C1 segment of cervical spinal cord (tissue), 14 donors: ENCODE measurements at places on chromosomes 12 and 14.

GRCh38 chr12:59173695-59174094 is 253.4 kb upstream of the LRIG3 start:
- DNase-seq, result no peak

- no peak for DNase-seq
These were observed 15.9 kb upstream of the GLIPR1L2 start for GRCh38 chr12:75374971-75375370.

- DNase-seq, result no peak
These were observed 1226.5 kb downstream of the GALC start for GRCh38 chr14:86766469-86766868.

DNA sequence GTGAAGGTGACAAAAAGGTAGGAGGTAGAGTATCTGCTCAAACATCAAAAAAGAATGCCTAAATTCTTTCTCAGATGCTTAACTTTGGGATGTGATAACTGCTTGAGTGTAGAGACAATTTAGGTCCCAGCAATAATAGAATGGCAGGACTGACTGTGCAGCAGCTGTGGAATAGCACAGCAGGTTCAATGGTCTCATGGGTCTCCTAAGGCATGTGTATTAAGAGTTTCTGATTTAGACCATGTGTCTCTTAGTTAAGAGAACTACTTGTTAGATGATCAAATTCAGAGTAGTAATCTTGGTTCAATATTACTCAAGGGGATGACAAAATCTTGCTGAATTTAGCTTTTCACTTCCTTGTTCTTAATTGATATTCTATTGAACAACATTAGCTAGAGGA is 72.0 kb downstream of the ALX1 start:
- DNase-seq, result no peak

DNA sequence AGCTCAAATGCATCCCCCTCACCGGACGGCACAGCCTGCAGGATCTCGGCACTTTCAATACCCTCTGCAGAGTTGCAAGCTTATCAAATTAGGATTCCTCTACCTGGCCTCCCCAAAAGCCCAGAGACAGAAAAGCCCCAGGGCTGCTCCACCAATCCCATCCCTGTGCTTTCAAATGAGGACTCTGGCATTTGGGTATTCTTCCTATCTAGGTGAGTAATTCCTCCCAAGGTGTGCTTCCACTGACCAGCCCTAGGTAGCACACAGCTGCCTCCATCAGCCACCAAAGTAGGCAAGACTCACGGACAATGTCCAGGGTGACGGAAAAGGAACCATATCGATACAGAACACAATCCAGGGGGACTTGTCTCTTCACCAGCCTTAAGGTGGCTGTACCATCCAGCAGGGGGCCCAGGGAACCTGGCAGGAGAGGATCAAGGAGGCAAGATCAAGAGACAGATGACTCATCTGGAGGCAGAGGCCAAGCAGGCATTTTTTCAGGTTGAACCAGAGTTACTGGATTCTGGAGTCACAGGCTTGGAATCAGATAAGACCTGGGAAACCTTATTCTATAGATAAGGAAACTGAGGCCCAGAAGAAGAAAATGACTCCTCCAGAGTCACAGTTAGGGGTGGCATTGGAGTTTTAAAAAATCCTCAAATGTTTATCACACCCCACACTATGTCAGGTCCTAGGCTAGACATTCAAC is 9.9 kb downstream of the PMEL start:
- no peak for DNase-seq

- no peak for DNase-seq
These were observed 25.3 kb downstream of the DTX1 start for GRCh38 chr12:113081873-113082272.

GRCh38 chr12:50074936-50075807 is 10.0 kb upstream of the SMARCD1 start:
- DNase-seq, result peak; percentile 56

- DNase-seq, result no peak
These were observed 160.6 kb downstream of the MON2 start for GRCh38 chr12:62627181-62627580.

DNA sequence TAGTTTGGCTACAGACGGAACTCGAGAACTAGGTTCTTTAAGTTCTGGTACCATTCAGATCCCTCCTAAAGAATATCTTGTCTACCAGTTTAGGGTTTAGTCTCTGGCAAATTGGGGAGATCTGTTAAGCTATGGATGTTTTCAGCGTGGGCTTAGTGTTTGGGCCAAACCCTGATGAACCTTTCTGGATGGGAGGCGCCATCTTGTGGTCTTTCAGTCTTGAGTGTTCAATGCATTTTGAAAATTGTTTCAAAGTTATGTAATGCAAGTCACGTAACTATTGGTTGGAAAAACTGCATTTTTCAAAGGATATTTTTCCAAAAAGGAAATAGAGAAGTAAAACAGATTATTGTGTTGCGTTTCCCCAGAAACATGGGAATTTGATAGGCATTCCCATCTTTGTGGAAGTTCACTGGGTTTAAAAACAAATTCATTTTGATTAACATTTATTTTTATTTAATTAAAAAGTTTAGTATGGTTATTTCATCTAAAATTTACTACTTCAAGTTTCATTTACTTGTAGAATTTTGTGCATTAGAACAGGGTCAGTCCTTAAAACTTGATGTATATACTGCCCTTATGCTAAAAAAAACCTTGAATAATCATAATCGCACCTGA is 169.0 kb downstream of the PRIMA1 start:
- DNase-seq, result no peak

- DNase-seq, result no peak
These were observed 38.9 kb downstream of the SLC17A8 start for GRCh38 chr12:100395811-100396210.

GRCh38 chr14:43132441-43132840 is 1374.6 kb downstream of the FSCB start:
- no peak for DNase-seq

DNA sequence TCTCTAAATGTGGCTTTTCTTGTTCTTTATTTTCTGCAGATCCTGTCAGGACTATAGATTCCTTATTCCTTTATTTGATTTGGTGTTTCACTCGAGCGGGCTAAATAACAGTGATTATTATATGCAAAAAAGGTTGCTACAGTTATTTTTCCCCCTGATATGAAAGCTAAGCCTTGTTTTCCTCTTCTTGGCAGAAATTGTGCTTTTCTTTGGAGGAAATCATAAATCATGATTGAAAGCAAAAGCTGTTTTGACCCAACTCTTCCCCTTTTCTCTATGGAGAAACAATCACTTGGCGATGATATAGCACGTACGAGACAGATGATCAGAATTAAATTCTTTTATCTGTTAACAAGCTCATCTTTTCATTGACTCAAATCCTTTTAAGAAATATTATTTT is 31.4 kb downstream of the PPFIBP1 start:
- no peak for DNase-seq

GRCh38 chr14:55864890-55865655 is 253.1 kb upstream of the PELI2 start:
- no peak for DNase-seq

- DNase-seq, result no peak
These were observed 135.4 kb upstream of the NUDT4 start for GRCh38 chr12:93242154-93242972.

DNA sequence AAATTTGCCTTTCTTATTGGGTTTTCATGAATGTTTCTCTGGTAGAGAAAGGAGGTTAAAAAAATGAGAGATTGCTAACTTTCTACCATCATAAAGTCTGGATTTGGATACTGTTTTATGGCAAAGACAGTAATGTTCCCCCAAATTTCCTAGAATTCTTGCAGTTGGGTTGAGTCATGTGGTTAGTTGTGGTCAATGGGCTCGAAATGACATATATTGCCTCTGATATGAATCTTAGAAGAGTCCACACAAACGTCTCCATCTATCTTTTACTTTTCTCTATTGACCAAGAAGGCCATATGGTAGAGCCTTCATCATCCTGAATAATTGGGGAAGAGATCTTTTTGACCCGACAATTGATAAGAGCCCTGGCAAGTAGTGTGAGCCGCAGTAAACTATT is 119.5 kb upstream of the PMCH start:
- no peak for DNase-seq

- no peak for DNase-seq
These were observed 62.5 kb downstream of the GRIN2B start for GRCh38 chr12:13918897-13919296.

- no peak for DNase-seq
These were observed 42.2 kb upstream of the FOS start for GRCh38 chr14:75236467-75236866.

DNA sequence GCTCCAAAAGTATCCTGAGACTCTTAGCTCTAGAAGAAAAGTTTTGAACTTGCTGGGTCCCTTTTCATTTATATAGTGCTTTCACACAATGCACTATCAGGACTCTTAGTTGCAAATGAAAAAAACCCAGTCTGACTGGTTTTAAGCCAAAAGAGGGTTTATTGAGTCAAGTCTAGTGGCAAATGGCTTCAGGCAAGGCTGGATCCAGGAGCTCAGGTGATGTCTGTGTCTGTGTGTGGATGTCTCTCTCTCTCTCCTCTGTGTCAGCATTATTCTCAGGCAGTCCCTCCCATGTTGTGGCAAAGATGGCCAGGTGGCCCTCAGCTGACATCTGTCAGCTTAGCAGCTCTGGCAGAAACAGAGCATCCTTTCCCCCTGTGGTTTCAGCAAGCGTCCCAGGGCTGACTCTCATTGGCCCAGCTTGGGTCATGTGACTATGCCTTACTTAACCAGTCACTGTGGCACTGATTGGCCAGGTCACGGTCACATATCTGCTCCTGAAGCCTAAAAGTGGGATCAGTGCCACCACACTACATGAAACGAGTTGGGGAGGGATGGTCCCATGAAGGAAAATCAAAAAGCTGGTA is 6.2 kb downstream of the TMEM120B start:
- no peak for DNase-seq

DNA sequence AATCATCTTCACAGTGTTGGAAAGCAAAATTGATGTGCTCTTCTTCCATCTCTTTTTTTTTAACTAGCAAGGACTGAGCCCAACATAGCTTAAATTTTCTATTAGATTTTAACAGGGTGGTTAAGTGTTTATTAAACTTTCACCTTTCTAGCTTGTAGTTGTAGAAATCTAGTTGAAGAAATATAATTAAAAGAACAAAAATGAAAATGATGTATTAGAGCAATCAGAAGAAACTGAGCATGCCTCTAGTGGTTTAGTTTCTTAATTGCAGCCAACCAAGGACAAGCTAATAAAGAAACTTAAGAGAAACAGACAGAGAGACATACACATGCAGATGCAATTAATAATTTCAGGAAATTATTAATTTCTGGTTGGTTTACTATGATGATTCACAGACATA is 673.0 kb upstream of the LMO3 start:
- DNase-seq, result no peak

GRCh38 chr14:94591871-94592270 is 10.6 kb downstream of the SERPINA5 start:
- DNase-seq, result no peak

GRCh38 chr14:64369201-64369600 is 19.0 kb upstream of the MTHFD1 start:
- DNase-seq, result no peak

- no peak for DNase-seq
These were observed 51.9 kb downstream of the BICD1 start for GRCh38 chr12:32158525-32158924.

GRCh38 chr12:6553051-6553868 is 2.6 kb downstream of the IFFO1 start:
- DNase-seq, result peak; percentile 31

DNA sequence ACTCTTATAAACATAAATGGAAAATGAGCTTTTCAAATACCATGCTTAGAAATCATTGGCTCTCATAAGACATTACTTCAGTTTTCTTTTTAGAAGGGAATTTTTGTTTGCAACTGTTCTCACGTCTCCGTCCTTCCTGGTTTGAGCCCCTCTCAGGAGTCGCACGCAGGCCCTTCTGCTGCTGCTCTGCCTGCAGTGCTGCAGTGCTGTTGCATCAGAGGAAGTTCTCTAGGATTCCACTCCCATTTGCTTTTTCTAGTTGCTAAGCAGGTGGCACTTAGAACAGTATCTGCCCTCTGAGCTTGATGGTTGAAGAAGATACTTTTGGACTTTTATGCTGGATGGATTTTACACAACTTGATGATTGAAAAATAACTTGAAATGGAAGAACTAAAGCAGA is 70.8 kb downstream of the SCN8A start:
- DNase-seq, result peak; percentile 16

DNA sequence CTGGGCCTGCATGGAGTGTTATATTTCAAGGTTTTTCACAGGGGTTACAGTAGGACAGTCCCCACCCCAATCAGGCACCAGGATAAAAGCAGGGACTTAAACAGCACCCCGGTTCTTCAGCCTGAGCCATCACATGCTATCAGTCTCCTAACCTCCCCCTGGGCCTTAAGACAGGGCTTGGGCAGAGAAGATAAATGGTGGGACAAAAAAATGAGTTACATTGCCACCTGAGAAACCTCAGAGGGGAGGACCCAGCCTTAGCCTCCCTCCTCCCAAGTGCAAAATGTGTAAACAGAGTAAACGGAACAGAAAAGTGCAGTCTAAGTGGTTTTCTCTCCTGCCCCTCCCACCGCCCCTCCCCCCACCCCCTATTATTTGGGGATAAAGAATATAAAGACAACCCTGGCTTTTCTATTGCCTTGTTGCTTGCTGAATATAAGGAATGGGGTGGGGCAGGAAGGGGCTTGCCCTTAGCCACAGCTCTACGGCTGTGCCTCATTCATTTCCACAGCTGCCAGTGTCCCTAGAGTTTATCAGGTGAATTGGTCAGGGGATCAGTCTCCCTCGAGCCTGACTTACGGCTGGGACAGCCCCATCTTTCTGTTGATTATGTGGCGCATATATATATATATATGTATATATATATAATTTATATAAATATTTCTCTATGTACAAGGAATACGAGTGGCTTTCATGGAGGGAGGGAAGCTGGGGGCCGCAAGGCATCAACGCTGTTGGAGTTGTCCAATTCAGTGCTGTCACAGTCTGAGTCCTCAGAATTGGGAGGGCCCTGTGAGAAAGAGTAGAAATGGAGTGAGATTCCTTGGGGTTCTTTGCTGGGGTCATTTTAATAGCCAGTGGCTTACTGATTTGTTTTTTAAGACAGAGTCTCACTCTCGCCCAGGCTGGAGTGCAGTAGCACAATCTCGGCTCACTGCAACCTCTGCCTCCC is 18.5 kb downstream of the MAP3K12 start:
- no peak for DNase-seq

DNA sequence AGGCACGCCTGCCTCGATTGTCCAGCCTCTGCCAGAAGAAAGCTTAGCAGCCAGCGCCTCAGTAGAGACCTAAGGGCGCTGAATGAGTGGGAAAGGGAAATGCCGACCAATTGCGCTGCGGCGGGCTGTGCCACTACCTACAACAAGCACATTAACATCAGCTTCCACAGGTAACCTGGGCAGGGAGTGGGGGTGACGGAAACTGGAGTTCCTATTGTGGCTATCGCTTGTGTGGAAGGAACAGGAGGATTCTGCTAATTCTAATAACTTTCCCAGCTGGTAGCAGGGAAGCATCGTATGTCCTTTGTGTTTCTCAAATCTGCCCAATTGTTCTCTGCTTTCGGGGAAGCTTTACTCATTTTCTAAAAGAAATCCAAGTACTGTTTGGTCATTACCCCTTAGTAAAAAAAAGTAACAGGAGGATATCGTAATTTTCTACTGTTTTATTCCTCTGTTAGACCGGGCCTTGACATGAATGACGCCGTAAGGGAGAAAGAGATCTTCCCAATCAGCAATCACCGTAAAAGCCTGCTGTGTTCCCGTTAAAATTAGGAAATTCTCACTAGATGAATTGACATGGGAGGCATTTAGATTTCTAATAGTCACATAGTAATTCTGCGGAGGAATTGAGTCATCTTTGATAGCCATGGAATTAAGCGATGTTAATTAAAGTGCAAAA is 449 bp downstream of the THAP2 start:
- no peak for DNase-seq
